Activated CD8-positive, alpha-beta T cell treated with anti-CD3 and anti-CD28 coated beads for 36 hours (primary cell): ENCODE measurements at places on chromosomes 2 and 18. TPM values are rescaled to one million over a fixed set of nuclear protein-coding genes. Genes with fewer than 3 reads are reported as not detected.

- no peak overlapping the region for H3K4me3 ChIP-seq
- no peak for DNase-seq
- H3K27me3 ChIP-seq: no peaks in the 10 kb centered on the region
- no peaks in the 10 kb centered on the region for H3K36me3 ChIP-seq
- no peak overlapping the region for H3K27ac ChIP-seq
Observed at GRCh38 chr18:59878644-59879043, 21.2 kb upstream of the PMAIP1 start.

GRCh38 chr2:241776336-241777169 lies at the start of gene GAL3ST2:
GAL3ST2 (plus strand) TSS chr2:241776822; CDS start chr2:241776956, 134 bp downstream.
- no peaks in the 10 kb centered on the region for H3K36me3 ChIP-seq
- H3K27me3 ChIP-seq: peaks cover 1% of the 10 kb centered on the region
- no peak within 1 kb of the TSS for H3K27ac ChIP-seq
- peaks cover 12% of the 10 kb centered on the region for H3K4me1 ChIP-seq
- DNase-seq: no peak

GRCh38 chr2:97764559-97765263 lies 51.3 kb downstream of the ZAP70 start:
- H3K27ac ChIP-seq: no peak overlapping the region
- no peak for DNase-seq
- H3K36me3 ChIP-seq: peaks cover 18% of the 10 kb centered on the region
- H3K4me3 ChIP-seq: no peak overlapping the region
- no peaks in the 10 kb centered on the region for H3K27me3 ChIP-seq

The FECH gene
- total RNA-seq: 28.8 TPM

- H3K27ac ChIP-seq: no peak overlapping the region
- peaks cover 20% of the 10 kb centered on the region for H3K4me1 ChIP-seq
- no peak for DNase-seq
- no peaks in the 10 kb centered on the region for H3K27me3 ChIP-seq
Observed at GRCh38 chr2:219384083-219384713, 3.5 kb downstream of the DNPEP start.

- DNase-seq: peak; percentile 61
- peaks cover 8% of the 10 kb centered on the region for H3K36me3 ChIP-seq
- peak overlapping the region; percentile 65 for H3K4me3 ChIP-seq
- H3K27ac ChIP-seq: no peak overlapping the region
- peaks cover 12% of the 10 kb centered on the region for H3K4me1 ChIP-seq
Observed at GRCh38 chr18:12308386-12309100, 502 bp downstream of the TUBB6 start.

The MAL gene
- total RNA-seq: 59.2 TPM

The HRH4 gene
- not detected for total RNA-seq

DNA sequence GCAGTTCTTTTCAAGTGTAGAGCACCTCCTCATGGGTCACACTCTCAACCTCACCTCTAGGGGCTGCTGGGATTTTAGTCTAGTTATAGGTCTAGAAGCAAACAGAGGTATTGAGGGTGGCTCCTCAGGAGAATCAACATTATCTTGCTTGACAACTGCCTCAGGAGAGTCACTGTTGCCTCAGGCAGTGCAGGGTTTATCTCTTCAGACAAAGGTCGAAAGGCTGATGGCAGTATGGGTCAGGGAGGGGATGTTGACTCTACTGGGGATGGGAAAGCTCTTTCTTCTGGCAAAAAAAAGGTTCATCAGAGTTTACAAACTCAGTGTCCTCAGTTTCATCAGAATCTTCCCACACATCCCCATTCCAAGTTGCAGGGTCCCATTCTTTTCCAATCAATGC lies 24.0 kb downstream of the DTNA start:
- no peak for DNase-seq
- H3K36me3 ChIP-seq: no peaks in the 10 kb centered on the region
- no peak overlapping the region for H3K27ac ChIP-seq
- no peak overlapping the region for H3K4me3 ChIP-seq

DNA sequence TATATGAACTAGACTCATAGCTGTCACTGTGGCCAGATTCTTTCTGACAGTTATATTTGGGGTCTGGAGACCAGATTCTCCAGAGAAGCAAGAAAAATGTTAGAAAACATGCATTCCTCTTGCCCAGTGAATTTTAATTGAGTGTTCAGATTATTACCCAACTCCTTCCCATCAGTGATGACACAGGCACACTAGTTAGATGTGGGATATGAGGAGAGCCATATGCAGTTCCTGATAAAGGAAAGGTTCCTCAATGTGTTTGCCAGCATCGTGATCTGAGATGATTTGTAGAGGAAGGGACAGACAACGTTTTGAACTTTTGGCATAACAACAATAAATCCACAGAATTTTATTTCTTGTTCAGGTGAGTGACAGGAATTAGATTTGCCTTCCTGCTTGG lies 308.6 kb downstream of the PIEZO2 start:
- no peaks in the 10 kb centered on the region for H3K27me3 ChIP-seq
- no peak overlapping the region for H3K27ac ChIP-seq
- H3K4me3 ChIP-seq: no peak overlapping the region
- DNase-seq: no peak
- no peaks in the 10 kb centered on the region for H3K36me3 ChIP-seq
- no peaks in the 10 kb centered on the region for H3K4me1 ChIP-seq

The PPP1R1C gene
- not detected for total RNA-seq

- no peak overlapping the region for H3K4me3 ChIP-seq
- no peaks in the 10 kb centered on the region for H3K36me3 ChIP-seq
- no peaks in the 10 kb centered on the region for H3K27me3 ChIP-seq
- DNase-seq: no peak
- no peak overlapping the region for H3K27ac ChIP-seq
- H3K4me1 ChIP-seq: no peaks in the 10 kb centered on the region
Observed at GRCh38 chr2:191291471-191291870, 46.3 kb downstream of the MYO1B start.

- H3K27me3 ChIP-seq: peaks cover 34% of the 10 kb centered on the region
- peaks cover 7% of the 10 kb centered on the region for H3K4me1 ChIP-seq
- no peak overlapping the region for H3K27ac ChIP-seq
Observed at GRCh38 chr2:74908748-74909444, 49.5 kb upstream of the POLE4 start.

DNA sequence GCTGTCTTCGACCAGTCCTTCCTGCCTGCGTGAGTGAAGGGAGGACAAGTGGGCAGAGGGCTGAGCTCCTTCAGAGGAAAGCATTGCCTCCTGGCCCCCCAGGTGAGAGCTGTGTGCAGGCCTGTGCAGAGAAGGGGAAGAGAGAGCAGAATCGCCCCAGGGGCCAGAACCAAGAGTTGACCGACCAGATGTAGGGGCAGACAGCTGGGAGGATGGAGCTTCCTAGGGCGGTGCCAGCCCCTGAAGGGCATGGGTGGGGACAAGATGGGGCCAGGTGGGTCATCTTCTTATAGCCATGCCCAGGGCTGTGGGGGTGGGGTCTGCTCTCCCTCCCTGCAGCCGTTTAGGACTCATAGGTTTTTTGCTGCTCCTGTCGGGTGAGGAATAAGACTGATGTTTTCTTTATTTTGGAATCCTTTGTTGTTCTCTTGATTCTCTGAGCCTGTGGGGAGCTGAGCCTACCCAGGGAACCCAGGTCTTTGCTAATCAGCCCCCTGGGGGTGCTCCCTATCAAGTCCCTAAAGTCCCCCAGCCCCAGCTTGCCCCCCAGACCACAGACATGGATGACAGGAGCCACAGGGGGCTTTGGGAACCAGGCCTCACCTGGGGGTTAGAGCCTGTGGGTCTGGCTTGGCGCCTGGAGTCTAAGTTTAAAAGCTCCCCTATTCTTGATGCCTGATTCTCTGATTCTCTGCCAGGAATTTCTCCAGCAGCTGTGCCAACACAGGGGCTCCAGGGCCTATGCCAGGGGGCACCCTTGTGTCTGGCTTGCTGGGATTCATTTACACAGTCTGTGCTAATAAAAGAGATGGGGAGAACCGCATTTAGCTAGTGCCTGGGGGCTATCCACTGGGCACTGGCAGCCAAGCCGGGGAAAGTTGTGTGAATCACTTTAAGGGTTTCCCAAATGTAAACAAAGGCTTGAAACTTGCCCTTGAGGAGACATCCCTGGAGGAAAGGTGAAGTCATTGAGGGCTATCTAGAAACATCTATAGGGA lies 9.3 kb upstream of the EFHD1 start:
- H3K27ac ChIP-seq: no peak overlapping the region
- H3K4me1 ChIP-seq: no peaks in the 10 kb centered on the region
- DNase-seq: no peak
- no peaks in the 10 kb centered on the region for H3K27me3 ChIP-seq
- no peaks in the 10 kb centered on the region for H3K36me3 ChIP-seq
- no peak overlapping the region for H3K4me3 ChIP-seq

GRCh38 chr2:64613276-64613675 lies 40.4 kb downstream of the SERTAD2 start:
- no peak overlapping the region for H3K27ac ChIP-seq
- H3K36me3 ChIP-seq: no peaks in the 10 kb centered on the region
- no peaks in the 10 kb centered on the region for H3K27me3 ChIP-seq
- peaks cover under 1% of the 10 kb centered on the region for H3K4me1 ChIP-seq
- no peak overlapping the region for H3K4me3 ChIP-seq

The SLC19A3 gene
- not detected for total RNA-seq

The TMEM17 gene
- 0.14 TPM for total RNA-seq

GRCh38 chr2:61510674-61511671 lies 27.2 kb downstream of the XPO1 start:
- H3K36me3 ChIP-seq: peaks cover 50% of the 10 kb centered on the region
- no peak overlapping the region for H3K4me3 ChIP-seq
- H3K27me3 ChIP-seq: no peaks in the 10 kb centered on the region
- no peak for DNase-seq
- peak overlapping the region; percentile 34 for H3K27ac ChIP-seq

- no peak overlapping the region for H3K27ac ChIP-seq
- H3K36me3 ChIP-seq: peaks cover 23% of the 10 kb centered on the region
- DNase-seq: no peak
- H3K27me3 ChIP-seq: no peaks in the 10 kb centered on the region
Observed at GRCh38 chr2:144405321-144405720, 114.6 kb downstream of the ZEB2 start.

DNA sequence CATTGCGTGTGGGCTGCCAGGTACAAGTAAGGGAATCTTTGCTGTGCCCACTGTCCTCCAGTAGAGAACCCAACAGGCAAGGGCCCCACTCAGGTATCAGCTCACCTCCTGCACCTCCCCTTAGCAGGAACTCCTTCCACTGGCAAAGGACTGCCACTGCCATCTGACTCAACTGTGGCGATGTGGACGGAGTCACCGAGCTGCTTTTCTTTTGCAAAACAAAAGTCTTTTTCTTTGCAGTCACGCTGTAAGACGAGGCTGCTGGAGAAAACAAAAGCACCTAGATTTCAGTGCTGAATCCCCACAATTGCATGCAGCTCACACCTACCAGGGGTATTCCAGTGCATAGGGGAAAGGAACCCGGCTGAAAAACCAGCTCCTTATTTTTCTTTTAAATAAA lies 7.9 kb downstream of the MTERF4 start:
- H3K36me3 ChIP-seq: peaks cover 63% of the 10 kb centered on the region
- peak overlapping the region; percentile 5 for H3K27ac ChIP-seq
- DNase-seq: no peak

The LYPD6B gene
- total RNA-seq: not detected

The TRIM54 gene
- total RNA-seq: 0.16 TPM

- H3K27me3 ChIP-seq: no peaks in the 10 kb centered on the region
- H3K36me3 ChIP-seq: no peaks in the 10 kb centered on the region
- no peak for DNase-seq
Observed at GRCh38 chr2:16069663-16069932, 129.2 kb downstream of the MYCN start.

DNA sequence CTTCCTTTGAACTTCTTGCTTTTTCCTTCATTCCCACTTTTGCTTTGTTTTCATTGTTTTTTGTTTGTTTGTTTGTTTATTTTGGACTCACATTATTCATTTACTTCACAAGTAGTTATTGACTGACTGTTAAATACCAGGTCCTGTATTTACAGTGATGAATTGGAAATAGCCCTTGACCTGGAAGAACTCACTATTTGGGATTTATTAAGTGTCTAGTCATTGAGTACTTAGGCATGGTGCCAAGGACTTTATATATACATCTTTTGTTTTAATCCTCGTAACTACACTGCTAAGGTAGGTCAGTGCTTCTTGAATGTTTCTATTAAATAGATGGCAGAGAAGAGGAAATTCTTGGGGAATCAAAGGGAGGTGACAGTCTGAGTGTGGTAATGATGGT lies 11.1 kb downstream of the SPOPL start:
- no peak overlapping the region for H3K27ac ChIP-seq
- no peak overlapping the region for H3K4me3 ChIP-seq
- H3K27me3 ChIP-seq: peaks cover 8% of the 10 kb centered on the region
- DNase-seq: no peak

DNA sequence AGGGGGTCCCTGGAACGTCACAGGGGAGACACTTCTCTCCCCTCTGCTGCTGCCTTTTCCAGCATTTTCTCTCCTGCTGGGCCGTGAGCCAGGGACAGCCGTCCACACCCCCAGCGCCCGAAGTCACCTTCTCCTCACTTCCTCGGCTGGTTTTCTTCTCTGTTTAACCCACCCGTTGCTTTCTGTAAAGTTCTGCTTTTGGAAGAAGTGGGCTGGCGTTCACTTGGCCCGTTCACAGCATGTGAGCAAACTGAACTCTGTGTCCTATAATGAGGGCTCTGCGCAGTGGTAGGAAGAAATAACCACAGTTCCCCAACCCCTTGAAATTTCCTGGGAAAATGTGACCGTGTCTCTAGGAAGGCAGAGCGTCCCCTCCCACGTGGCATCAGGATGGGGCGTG lies 187.0 kb upstream of the HDAC4 start:
- no peak overlapping the region for H3K27ac ChIP-seq
- DNase-seq: no peak
- peaks cover 2% of the 10 kb centered on the region for H3K27me3 ChIP-seq
- H3K4me3 ChIP-seq: no peak overlapping the region
- no peaks in the 10 kb centered on the region for H3K4me1 ChIP-seq
- no peaks in the 10 kb centered on the region for H3K36me3 ChIP-seq

DNA sequence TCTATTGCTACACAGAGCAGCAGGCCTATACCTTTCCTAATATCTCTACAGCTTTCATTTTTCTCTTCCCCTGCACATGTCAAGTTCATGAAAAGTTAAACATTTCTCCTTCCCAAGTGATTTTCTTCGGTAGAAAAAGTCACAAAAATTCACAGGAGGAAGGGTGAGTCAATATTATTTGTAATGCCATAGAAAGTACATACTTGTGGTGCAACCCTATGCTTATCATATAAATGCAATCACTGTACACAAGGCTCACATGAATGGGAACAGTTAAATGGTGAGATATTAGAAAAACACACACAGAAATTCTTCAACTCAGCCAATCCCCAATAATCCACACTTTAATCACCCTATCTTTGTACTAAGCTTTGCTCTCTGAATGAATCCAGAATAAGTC lies 651.6 kb downstream of the LRRTM4 start:
- H3K36me3 ChIP-seq: no peaks in the 10 kb centered on the region
- H3K4me3 ChIP-seq: no peak overlapping the region

DNA sequence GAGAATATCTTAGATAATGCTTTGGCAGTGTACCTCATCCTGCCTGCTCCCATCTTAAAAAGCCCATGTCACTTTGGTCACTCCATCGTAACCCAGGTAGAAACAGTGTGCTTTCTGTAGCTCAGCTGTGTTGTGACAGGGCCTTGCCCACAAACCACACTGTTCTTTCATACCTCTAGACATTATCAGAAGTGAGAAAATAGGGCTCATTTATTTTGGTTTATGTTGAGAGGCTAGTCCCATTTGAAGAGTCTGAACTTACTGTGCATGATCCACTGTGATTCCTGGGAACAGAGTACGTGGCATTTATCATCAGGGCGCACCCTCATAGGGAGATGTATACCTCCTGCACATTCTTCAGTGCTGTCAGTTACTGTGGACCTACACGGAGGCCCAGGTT lies 69.7 kb downstream of the FEZ2 start:
- peaks cover 18% of the 10 kb centered on the region for H3K36me3 ChIP-seq
- no peaks in the 10 kb centered on the region for H3K27me3 ChIP-seq
- no peaks in the 10 kb centered on the region for H3K4me1 ChIP-seq
- no peak overlapping the region for H3K27ac ChIP-seq
- no peak for DNase-seq
- no peak overlapping the region for H3K4me3 ChIP-seq

The ABCA12 gene
- not detected for total RNA-seq
